Activated T-cell treated with anti-CD3 and anti-CD28 coated beads for 4 hours (primary cell): ENCODE measurements at places on chromosomes 6 and 20.

DNA sequence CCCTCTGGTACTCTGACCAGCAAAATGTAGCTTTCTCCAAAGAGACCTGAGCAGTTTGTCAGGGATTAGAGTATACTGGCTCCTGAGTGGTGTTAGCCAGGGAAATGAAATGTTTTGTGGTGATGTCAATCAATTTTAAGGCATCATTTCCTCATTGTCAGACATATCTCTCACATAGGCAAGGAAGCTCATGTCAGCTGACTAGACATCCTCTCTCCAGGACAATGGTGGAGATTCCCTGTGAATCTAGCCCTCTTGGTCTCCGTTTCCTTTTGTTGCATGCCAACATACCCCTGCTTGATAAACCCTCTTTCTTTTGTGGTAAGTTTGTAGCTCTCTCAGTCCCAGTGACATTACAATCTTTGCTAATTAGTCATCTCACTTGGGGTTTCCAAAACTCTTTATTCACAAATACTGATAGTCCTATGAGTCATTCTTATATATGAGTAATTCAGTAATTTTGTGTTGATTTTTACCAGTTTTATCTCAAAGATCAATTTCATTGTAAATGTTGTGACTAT is 135.6 kb upstream of the PTPRK start:
- no peak for DNase-seq

GRCh38 chr6:139530561-139530960 is 156.1 kb upstream of the CITED2 start:
- no peak for DNase-seq

- no peak for DNase-seq
Observed at GRCh38 chr6:16854986-16855385, 93.7 kb upstream of the ATXN1 start.

- no peak for DNase-seq
Observed at GRCh38 chr20:50301165-50301564, 110.5 kb downstream of the CEBPB start.

DNA sequence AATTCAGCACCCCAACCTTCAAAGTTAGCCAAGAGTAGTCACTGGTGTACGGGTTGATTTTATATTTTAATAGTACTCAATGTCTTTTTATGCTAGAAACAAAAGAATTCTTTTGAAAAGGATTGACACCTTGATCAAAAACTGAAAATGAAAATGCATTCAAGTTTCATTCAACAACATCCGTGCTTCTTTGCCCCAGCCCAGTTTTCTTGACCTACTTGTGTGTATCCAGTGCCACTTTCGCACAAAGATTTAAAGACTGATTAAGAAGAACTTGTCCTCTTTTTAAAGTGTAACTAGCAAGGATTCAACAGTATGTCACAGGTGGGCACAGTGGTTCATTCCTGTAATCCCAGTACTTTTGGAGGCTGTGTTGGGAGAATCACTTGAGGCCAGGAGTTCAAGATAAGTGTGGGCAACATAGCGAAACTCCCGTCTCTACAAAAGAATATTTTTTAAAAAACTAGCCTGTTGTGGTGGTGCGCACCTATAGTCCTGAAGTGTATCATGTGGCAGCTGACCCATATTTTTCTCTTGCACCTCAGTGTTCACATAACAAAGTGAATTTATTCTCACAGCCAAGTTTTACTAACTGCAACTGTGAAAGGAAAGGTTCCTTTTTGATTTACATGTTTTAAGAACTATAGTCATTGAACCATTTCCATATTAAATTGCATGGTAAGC is 22.7 kb upstream of the CD2AP start:
- DNase-seq = no peak

DNA sequence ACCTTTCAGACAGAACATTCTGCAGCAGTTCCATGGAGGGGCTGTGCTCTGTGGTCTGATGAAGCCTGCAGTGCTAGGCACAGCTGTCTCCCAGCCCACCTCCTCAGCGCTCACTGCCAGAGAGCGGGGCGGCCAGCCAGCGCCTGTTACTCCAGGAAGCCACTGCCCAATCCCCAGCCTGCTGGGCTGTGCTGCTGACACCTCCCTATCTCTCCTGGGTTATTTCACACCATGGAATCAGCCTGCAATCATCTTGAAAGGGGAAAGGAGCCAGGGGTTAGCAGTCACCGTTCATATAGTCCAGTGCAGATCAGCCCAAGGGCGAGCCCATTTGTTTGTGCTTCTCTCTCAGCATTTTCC is 46.3 kb upstream of the NHSL1 start:
- no peak for DNase-seq

DNA sequence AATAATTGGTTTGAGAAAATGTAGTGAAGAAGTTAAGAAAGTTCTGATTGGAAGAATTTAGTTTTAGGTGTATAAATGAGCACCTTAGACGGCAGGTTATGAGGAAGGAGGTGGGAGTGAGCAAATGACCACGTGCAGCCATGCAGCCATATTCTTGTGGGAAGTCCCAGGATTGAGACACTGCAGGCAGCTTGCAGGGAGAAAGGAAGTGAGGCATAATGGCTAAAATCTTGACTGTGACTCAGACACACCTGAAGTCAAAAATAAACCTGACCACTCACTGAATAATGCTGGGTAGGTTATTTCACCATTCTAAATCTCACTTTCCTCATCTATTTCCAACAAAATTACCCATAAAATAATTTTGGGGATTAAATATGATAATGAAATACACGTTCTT is 16.6 kb downstream of the DSE start:
- DNase-seq = no peak

GRCh38 chr20:35661053-35661452 is 3.6 kb downstream of the CPNE1 start:
- no peak for DNase-seq

- DNase-seq = no peak
Observed at GRCh38 chr6:54244430-54244829, 63.8 kb upstream of the TINAG start.

DNA sequence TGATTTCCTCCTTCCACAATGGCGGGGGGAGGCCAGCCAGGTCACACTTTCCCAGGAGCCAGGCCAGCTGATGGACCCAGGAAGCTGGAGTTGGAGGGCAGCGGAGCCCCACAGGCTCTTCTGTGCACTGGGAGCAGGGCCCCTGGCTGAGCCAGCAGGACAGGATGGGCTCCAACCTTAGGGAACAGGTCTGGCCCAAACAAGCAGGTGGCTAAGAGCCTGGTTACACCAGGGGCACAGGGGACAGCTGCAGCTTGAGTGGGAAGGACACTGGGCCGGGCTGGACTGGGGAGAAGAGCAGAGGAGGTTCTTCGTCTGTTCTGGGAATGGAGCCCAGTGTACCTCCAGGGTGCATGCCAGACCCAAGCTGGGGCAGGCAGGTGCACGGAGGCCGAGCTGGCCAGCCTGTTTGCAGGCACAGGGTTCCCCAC is 102.3 kb downstream of the DLL1 start:
- DNase-seq = no peak

DNA sequence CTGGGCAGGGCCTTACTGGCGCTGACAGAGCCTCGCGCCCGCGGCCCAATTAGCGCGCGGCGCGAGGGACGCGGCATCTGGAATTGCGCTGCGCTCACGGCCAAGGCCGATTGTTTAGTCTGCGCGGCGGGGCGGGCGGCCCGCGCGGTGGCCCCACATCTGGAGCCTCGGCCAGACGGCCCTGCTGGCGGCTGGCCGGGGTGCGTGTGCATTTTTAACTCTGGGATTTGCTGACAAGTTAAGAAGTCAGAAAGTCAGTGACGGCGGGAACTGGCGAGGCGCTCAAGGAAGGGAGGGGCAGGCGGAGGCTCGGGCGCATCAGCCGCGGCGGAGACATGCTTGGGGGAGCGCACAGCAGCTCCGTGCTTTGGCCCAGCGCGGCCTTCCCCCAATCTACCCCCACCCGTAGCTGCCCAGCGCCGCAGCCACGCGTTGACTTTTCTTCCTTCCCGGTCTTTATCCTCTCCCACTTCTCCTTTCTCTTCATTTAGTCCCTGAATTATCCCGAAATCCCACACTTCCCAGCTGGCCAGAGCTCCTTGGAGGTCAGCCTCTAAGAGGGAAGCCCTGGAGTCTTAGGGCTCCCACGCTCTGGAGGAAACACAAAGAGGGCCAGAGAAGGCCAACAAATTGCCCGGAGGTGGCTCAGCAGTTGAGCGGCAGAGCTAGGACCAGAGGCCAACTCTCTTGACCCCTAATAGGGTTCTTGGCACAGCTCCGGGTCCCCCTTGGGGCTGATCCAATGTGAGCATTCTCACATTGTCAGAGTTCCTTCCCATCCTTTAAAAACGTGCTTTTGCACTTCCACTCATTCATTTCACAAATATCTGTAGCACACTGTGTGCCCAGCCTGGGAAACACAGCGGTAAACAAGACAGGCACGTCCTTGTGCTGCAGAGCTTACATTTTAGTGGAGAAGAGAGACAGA is 40.8 kb upstream of the FOXP4 start:
- DNase-seq = no peak

DNA sequence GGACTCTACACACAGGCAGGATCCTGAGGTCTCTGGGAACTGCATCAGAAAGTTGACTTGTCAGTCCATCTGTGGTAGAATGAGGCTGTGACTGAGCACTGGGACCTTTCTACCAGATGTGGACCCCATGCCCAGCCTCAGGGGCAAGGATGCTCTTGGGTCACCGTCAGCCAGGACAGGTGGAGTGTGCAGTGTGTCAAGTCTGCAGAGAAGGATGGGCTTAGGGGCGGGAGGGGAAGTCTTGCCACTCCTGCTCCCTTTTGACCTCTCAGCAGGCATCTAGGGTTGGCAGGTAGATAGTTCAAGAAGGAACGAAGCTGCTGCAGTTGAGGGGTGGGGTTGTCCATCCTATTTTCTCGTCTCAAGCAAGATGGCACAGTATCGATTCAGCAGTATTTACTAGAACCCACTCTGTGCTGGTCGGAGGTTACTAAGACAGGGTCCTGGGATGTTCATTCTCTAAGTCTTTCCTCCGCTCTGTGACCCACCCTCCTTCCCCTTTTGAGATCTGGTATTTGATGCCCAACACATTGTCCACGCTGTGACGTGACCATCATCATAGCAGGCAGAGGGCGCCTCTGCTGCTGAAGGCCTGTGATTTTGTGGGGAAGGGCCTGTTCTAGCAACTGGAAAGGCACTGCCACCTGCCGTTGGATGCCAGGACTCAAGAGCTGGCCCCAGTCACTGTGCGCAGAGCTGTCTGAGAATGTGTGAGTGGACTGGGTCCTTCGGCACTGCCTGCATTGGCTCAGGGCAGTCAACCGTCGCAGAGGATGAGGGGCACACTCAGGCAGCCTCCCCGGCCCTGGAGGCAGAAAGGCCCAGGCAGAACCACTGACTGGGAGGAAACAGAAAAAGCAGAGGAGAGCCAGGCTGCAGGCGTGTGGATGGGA is 23.2 kb downstream of the RBCK1 start:
- DNase-seq = no peak

DNA sequence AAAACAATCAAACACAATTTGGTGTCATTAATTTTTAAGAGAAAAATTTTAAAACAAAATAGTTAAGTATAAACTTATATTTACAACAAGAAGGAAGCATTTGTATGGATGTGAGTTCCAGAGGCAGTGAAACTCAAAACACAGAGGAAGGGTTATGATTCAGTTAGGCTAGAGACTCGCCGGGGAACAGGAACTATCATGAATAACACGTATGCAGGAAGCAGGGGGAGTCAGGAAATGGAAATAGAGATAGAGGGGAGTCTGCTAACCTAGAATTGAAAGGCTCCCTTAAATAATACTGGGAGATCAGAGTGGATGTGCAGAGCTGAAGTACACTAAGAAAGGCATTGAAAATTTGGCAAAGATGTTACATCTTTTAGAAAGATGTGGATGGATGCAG is 14.2 kb upstream of the HLA-DRB1 start:
- no peak for DNase-seq

- peak; percentile 2 for DNase-seq
Observed at GRCh38 chr6:17086469-17086868, 15.4 kb upstream of the STMND1 start.

DNA sequence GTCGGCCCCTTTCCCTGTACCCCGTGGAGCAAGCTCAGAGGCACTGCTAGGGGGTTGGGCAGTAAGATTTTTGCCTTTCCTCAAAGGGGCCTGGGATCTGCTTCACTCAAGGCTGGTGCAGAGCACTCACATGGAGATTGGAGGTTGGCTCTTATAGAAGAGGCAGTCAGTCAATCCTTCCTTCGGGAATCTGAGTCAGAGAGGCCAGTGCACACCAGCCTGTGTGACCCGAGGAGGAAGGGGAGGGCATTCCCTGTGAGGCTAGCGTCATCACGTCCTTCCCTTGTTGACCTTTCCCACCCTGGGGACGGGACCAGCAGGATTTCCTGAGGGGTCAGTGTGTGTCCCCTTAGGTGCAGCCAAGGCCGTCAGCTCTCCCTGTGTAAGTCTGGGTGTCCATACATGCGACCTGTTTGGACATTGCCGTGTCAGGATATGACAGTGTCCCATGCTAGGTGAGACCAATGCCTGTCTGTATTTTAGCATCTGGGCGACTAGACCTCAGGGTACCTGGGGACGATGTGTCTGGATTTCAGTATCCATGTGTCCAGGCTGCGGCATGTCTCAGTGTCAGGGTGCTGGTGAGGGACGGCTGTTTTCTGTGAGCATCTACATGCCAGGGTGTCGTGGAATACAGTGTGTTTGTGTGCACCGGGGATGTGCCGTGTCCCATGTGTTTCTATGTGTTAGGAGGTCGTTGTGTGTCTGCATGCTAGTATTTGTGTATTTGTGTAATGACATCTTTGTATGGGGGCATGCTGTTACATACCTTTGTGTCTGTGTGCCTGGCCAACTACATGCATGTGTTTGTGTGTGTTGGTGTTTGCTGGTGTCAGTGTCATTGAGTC is 2.8 kb upstream of the ZNF512B start:
- no peak for DNase-seq

DNA sequence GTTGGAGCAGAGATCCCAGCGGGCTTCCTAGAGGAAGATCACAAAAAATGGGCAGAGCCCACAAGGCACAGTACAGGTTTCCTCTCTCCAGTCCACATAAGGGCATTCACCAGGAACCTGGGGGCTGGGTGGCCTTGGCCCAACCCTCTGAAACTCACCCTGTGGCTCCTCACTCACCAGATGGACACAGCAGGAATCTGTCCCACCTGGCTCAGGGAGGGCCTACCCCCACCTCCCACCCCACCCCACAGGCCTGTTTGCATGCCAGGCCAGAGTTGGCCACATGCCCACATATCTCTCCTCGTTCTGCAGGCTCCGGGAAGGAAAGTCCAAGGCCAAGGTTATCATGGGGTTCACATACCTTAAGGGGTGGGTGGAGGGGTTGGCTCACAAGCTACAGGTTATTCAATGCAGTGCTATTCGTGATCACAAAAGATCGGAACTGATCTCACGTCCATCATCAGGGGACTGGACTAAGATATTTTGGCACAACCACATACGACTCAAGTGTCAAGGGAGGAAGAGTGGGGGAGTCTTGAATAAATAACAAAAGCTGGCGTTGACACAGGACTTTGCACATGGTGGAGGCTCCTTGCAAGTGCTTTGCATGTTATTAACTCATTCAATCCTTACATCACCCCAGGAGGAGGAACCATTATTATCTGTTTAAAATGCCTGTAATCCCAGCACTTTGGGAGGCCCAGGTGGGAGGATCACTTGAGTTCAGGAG is 13.0 kb downstream of the RIPOR3 start:
- no peak for DNase-seq

- no peak for DNase-seq
Observed at GRCh38 chr6:96649926-96650325, 87.0 kb downstream of the FHL5 start.

GRCh38 chr6:154197196-154197860 is 158.3 kb downstream of the OPRM1 start:
- no peak for DNase-seq
